ENCODE measurements at places on chromosomes 11 and 22.

DNA sequence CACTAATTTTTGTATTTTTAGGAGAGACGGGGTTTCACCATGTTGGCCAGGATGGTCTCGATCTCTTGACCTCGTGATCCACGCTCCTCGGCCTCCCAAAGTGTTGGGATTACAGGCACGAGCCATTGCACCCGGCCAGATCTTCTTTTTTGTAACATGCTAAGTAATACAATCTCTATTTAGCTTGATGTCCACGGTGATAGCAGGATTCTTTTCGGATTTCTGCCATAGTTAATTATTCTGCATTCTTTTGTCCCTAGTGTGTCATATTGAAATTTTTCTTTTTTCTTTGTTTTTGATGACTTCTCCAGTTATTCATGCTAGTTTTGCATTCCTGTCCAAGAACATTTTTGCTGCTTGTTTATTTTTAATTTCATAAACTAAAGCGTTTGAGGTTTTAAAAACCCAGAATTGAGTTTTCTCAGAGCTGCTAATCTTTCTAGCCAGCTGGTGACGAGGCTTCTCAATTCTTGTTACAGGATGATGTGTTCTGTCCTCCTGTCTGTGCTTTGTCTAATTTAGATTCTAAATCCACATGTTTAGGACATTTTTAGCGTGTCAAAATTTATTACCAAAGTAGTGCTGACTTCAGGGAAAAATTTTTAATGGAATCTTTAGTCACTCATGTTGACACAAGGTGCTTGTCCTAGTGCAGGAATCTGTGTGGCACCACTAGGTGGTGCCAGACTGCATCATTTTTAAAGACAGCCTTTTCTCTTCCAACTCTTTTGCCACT lies 21.8 kb downstream of the NF2 start:
- DNase-seq = no peak

DNA sequence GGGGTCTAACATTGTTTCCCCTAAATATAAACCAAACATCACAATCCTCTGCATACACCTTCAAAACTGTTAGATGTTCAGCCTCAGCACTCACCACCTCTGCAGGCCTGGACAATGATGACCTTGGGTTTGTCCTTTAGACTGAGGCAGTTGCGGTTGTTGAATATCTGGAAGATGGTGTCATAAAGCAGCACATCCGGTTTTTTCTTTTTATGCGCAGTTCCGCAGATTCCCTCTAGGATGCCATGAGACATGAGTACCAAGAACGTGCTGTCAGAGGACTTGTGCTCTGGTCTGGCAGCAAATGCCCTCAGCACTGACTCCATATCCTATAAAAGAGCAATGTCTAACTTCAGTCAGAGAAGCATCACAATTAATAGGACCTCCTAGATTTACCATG lies 22.8 kb downstream of the CASP5 start:
- no peak for DNase-seq

GRCh38 chr11:11291041-11292015 lies 61.7 kb downstream of the CSNK2A3 start:
- DNase-seq = no peak

- no peak for DNase-seq
Observed at GRCh38 chr11:112437096-112437495, 176.4 kb upstream of the PLET1 start.

- no peak for DNase-seq
Observed at GRCh38 chr11:131190446-131190845, 180.0 kb upstream of the NTM start.

GRCh38 chr11:6631361-6631890 lies 12.2 kb upstream of the TPP1 start:
- DNase-seq = no peak

DNA sequence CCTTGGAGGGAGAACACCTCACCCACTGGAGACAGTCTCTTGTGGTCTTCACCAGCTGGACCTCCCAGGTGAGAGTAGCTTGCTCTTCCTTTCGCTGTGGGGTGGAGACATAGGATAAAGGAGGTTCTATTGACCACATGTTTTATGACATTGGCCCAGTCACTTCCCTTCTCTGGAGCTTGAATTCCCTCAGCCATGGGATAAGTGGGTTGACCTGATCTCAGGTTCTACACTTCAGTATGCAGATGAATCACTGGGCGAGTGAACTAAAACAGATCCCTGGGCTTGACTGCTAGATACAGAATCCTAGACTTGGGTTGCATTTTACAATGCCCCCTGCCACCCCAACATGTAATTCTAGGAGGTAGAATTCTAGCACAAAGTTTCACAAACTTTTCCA lies 54.8 kb upstream of the PRSS23 start:
- DNase-seq = no peak

DNA sequence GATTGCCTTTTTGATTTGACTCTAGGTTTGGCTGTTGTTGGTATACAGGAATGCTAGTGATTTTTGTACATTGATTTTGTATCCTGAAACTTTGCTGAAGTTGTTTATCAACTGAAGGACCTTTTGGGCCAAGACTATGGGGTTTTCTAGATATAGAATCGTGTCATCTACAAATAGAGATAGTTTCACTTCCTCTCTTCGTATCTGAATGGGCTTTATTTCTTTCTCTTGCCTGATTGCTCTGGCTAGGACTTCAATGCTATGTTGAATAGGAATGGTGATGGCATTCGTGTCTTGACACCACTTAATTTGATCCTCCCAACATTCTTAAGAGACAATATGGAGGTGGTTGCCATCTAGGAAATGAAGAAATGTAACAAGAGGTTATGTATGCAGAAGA lies 388.1 kb upstream of the API5 start:
- DNase-seq = no peak

GRCh38 chr11:1760351-1761109 lies 3.2 kb downstream of the CTSD start:
- no peak for DNase-seq
